ENCODE measurements at places on chromosomes 11 and 22.

GRCh38 chr11:67641338-67642172 is 2.0 kb upstream of the TBX10 start:
- no peak for DNase-seq

DNA sequence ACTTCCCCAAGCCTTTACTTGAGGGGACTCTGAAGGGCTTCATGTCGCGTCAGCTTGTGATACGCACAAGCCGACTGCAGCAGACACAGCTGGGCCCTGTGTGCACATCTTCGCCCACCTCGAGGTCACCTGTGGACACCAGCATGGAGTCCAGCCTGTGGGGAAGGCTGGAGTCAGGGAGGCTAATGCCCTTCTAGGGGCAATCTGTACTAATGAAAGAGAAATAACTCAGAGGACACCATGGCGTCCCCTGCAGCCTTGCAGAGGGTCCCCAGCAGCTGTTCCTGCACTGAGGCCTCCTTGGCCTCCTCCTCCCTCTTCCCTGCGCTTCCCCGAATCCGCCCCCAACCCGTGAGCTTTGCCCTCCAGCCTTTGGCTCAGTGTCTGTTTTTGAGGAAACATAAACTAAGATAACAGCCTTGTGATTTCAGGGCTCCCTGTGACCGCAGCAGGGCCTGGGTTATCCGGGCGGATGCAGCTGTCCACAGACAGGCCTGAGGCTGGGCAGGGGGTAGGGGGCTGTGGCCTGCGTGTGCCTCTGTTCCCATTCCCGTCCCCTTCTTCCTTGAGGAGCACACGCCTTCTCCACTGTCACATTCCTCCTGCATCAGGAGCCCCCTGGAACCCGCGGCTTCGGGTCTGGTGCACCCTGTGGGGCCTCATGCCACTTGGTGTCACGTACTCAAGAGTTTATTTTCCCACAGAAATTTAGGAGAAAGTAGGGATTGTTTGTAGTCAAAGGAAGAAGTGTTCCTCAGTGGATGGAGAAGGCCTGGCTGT is 25.0 kb downstream of the KRTAP5-5 start:
- no peak for DNase-seq

DNA sequence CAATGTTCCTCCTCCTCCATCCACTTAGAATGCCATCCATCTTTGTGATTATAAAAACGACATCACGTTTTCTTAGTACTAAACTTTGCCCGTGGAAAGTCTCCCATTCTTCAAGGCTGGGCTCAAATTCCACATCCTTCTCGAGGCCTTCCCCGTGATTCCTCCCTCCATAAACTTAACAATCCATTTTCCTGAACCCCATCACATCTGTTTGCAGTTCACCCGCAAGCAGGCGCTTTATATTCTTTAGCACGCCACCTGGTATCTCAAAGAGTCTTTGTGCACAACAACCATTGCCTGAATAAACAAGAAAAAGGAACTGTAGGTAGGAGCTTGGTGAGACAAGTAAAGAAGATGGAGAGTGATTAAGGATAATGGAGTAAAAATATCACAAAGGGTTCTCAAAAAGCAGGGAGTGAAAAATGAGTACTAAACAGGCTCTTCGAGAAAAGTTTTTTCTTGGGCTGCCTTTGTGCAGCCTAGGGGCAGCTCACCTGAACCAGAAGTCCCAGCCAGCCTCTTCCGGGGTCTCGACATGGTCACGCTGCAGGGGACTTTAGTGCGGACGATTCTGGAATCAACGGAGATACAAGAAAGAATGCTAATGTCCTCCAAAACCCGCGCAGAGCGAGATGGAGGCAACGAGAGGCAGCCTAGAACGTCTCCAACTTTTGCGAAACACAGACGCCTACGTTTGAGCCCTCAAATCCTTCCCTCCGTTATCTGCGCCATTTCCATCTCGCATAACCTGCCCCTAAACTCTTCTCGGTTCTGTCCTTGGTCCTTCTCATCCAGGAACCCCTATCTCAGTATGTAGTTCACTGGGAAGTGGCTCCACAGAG is 585 bp downstream of the THYN1 start:
- peak; percentile 57 for DNase-seq

DNA sequence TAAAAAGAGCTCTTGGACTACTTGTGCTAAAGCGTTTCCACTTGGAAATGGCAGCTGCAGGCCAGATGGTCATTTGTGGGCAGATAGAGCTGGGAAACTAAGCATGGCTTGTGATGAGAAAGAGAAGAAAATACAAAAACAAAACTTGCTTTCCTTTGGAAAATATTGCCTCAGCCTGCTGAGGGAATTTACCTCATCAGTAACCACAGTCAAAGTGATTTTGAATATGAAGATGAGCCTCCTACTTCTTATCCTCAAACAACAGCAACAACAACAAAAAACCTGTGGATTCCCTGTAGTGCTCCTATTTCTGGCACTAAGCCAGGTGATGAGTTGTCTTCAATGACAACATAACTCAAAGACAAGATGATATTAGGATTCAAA is 62.7 kb upstream of the FIBIN start:
- DNase-seq = peak; percentile 46

- DNase-seq = peak; percentile 95
Observed at GRCh38 chr11:128530118-128531074, 57.0 kb downstream of the ETS1 start.

GRCh38 chr11:103069367-103069766 is 22.6 kb downstream of the DCUN1D5 start:
- no peak for DNase-seq

- DNase-seq = peak; percentile 71
Observed at GRCh38 chr11:118152552-118153471, at the start of gene SCN4B. Gene SCN4B, minus strand, starts transcription at chr11:118152823. Its CDS starts 150 bp downstream, at chr11:118152673.

- no peak for DNase-seq
Observed at GRCh38 chr11:32103941-32104340, 13.1 kb downstream of the RCN1 start.

GRCh38 chr11:60455531-60456042 is at the start of gene MS4A1:
Gene MS4A1, plus strand, starts transcription at chr11:60455847. Its CDS starts 6,528 bp downstream, at chr11:60462375.
- no peak for DNase-seq

DNA sequence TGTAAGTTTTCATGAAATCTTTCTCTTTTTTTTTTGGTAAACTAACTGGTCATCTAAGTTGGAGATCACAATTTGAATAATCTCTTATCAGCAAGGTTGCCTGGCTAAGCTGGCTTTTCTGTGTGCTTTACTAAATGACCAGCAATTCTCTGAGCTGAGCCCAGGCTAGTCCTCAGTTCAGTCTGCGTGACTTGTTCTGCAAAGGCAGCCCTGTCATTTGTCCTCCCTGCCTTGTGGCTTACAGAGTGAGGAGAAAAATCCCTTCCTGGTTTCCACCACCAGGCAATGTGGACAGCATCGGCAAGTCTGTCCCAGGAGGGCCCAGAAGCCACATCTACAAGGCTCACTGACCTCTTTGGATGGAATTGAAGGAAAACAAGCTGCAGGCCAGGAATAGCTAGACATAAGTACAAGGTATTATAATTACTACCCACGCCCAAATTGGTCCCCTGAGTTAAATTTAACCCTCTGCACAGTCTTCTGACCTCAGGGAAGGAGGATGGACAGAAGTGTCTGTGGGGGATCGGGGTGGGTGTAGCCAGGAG is 108.6 kb downstream of the SCN3B start:
- no peak for DNase-seq

- no peak for DNase-seq
Observed at GRCh38 chr22:42834177-42834949, 22.7 kb downstream of the ARFGAP3 start.

DNA sequence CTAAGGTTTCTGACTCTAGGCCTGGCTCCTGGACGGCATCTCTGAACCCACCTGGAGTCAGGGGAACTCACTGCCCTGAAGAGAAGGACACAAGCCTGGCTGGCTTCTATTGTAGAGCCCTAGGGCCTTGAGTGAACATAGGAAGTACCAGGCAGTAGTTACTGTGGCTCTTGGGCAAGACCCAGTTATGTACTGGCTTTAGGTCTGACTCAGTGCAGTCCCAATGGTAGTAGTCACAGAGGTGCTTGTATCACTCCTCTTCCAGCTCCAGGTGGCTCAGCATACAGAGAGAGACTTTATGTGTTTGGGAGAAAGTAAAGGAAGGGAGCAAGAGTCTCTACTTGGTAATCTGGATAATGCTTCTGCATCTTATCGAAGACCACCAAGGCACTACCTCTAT is 13.9 kb upstream of the PAK1 start:
- no peak for DNase-seq

DNA sequence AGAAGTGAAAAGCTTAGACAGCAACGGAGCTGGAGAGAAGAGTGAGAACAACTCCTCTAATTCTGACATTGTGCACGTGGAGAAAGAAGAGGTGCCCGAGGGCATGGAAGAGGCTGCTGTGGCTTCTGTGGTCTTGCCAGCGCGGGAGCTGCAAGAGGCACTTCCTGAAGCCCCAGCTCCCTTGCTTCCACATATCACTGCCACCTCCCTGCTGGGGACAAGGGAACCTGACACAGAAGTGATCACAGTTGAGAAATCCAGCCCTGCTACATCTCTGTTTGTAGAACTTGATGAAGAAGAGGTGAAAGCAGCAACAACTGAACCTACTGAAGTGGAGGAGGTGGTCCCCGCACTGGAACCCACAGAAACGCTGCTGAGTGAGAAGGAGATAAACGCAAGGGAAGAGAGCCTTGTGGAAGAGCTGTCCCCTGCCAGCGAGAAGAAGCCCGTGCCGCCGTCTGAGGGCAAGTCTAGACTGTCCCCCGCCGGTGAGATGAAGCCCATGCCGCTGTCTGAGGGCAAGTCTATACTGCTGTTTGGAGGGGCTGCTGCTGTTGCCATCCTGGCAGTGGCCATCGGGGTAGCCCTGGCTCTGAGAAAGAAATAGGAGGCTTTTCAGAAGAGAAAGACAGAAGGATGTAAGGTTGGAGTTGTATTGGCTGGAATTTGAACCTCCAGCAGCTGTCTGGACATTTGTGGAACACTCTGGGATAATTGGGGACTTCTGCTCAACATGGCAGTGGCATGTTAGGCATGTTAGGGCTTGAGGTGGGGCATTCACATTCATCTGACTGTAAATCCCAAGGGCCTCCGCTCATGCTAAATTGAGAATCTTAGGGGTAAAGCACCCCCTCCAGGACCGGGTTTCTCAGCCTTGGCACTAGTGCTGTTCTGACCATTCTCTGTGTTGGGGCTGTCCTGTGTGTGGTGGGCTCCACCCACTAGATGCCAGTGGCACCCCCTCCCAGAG is 47.1 kb downstream of the BID start:
- no peak for DNase-seq

- no peak for DNase-seq
Observed at GRCh38 chr22:50640857-50641647, 13.1 kb upstream of the ARSA start.

DNA sequence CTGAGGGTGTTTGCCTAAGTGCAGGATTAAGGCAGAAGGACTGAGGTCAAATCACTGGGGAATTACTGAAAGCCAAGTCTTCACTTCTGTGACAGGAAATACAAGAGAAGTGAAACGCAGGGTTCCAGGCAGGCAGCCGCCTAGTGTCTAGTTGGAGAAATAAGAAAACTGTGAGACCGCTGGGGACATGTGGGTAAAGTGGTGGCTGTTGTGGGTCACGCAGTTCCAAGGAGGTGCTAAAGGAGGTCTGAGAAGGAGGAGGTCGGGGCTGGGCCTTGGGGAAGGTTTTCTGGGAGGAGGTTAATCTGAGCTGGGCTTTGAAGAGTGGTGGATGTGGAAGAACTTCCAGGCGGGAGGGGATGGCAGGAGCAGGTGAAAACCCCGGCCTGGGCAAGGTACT is 11.2 kb downstream of the MCM5 start:
- DNase-seq = no peak

DNA sequence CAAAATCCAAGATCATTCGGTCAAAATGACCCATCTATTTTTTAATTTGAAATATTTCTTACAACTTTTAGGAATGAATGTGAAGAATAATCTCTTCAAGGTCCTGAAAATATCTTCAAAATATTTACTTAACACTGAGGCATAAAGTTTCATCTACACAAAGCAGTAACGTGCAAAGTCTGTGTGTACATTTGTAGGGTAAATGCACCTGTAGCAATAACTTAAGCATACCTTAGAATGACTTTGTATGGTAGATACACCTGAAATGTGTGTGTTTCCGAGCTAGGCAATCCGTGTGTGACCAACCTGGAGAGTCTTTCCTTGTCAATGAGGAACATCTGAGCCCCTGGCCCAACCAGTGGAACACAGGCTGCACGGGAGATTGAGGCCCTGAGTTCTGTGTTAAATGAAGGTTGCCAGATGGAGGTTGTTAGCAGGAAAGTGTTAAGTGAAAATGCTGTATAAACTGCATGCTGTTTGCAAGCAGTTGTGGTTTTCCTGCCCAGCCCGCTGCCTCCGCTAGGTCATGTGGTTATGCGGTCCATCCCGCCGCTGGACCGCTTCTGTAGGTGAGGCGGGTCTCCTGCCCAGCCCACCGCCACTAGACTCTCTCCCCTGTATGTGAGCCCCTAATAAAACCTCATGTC is 7.6 kb upstream of the CTR9 start:
- DNase-seq = no peak

All from AG08395 (cell line).